ENCODE measurements at places on chromosomes 3 and 15. TPM values are rescaled to one million over a fixed set of nuclear protein-coding genes. Genes with fewer than 3 reads are reported as not detected.

Gene C3orf33
- total RNA-seq, result 6.4 TPM

- no peaks in the 10 kb centered on the region for H3K27me3 ChIP-seq
- H3K4me1 ChIP-seq, result peaks cover 10% of the 10 kb centered on the region
- DNase-seq, result peak; percentile 25
- H3K4me3 ChIP-seq, result no peak overlapping the region
- peak overlapping the region; percentile 40 for H3K27ac ChIP-seq
Measured at GRCh38 chr15:83512459-83512858, 65.3 kb downstream of the SH3GL3 start.

Gene GOLGA8J
- total RNA-seq, result 0.40 TPM

DNA sequence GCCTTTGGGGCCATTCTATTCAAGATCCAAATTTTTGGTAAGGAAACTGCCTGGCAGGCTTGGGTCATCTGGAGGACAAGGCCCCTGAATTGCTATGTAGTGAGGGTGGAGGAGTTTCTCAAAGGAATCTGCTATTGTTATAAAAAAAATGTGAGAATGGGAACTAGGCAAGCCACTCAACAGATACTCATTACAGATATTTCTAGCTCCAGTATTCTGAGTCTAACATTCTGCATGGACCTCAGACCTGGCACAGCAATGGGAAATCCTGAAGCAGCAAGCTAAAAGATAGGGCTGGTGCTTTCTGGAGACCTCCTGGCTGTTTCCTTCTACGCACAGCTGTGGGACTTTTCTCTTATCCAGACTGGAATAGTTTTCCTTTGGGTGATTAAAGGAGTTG is 430.7 kb upstream of the RBMS3 start:
- no peaks in the 10 kb centered on the region for H3K36me3 ChIP-seq
- DNase-seq, result no peak
- no peak overlapping the region for H3K4me3 ChIP-seq
- H3K27me3 ChIP-seq, result no peaks in the 10 kb centered on the region
- peaks cover 2% of the 10 kb centered on the region for H3K4me1 ChIP-seq

GRCh38 chr3:101066711-101067129 is 73.5 kb upstream of the ABI3BP start:
- no peaks in the 10 kb centered on the region for H3K27me3 ChIP-seq
- no peak overlapping the region for H3K27ac ChIP-seq
- no peak overlapping the region for H3K4me3 ChIP-seq
- H3K36me3 ChIP-seq, result no peaks in the 10 kb centered on the region
- H3K4me1 ChIP-seq, result no peaks in the 10 kb centered on the region

- H3K27me3 ChIP-seq, result no peaks in the 10 kb centered on the region
- no peak for DNase-seq
Measured at GRCh38 chr3:73535931-73536330, 88.8 kb downstream of the PDZRN3 start.

DNA sequence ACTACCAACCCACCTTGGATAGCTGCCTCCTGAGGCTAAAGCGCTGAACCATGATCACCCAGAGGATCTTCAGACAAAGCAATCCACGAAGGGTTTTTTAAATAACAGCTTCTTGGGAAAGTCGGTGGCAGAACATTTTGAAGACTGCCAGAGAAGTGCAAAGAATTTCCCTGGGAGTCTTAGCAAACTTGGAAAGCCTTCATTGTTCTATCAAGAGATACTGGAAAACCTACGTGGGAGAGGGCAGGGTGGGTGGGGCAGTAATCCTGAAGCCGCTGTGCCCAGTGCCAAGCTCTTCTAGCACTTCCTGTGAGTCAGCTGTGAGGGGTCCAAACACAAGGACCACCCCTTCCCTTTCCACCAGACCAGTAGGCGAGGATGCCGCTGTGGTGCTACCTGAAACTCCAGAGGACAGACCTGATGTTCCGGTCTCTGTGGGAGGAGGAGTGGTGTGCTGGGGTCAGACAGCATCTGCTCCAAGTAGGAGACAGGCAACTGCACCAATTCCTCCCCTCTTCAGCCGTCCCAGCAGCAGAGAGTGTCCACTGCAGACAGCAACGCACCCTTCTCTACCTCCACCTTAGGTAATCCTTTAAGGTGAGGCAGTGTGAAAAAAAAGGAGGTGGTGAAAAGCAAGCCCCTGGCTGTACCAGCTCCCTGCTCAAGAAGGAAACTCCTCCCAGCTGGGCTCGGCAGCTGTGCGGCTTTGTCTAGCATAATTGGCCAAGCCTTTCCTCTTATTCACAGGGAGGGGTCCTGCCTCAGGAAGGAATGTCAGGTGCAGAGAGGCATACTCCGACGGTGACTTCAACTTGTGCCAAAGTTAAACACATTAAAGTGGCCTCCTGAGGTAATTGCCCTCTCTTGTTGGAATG is 99.0 kb downstream of the TMCC1 start:
- no peak overlapping the region for H3K4me3 ChIP-seq
- H3K27me3 ChIP-seq, result no peaks in the 10 kb centered on the region
- peaks cover 10% of the 10 kb centered on the region for H3K4me1 ChIP-seq
- peaks cover 2% of the 10 kb centered on the region for H3K36me3 ChIP-seq
- DNase-seq, result peak; percentile 53
- peak overlapping the region; percentile 29 for H3K27ac ChIP-seq

- H3K27ac ChIP-seq, result no peak overlapping the region
- no peak for DNase-seq
- no peaks in the 10 kb centered on the region for H3K27me3 ChIP-seq
- H3K4me3 ChIP-seq, result no peak overlapping the region
- H3K36me3 ChIP-seq, result no peaks in the 10 kb centered on the region
- no peaks in the 10 kb centered on the region for H3K4me1 ChIP-seq
Measured at GRCh38 chr15:85440451-85440850, 60.0 kb downstream of the AKAP13 start.

Gene C3orf49
- total RNA-seq, result not detected

- no peaks in the 10 kb centered on the region for H3K36me3 ChIP-seq
- H3K27ac ChIP-seq, result no peak overlapping the region
- no peak overlapping the region for H3K4me3 ChIP-seq
- no peak for DNase-seq
Measured at GRCh38 chr15:68433551-68433950, 1.6 kb upstream of the ITGA11 start.

DNA sequence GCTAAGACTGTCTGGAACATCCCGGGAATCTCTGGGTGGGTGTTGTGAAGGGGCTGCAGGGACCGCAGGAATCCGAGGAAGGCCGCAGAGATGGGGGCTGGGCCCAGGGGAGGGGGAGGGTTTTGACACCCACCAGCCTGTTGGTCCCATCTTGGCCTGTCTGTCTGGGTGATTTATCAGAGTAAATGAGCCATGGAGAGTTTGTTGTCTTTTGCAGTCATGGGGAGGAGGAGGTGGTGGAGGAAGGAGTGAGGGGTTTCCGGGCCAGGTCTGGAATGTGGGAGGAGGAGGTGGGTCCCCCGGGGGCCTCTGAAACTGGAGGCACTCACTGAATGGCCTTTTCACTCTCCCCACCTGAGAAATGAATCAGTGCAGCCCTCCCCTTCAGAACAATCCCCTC is 11.5 kb downstream of the SEMA3F start:
- H3K4me3 ChIP-seq, result no peak overlapping the region
- no peaks in the 10 kb centered on the region for H3K27me3 ChIP-seq
- H3K4me1 ChIP-seq, result peaks cover 77% of the 10 kb centered on the region
- peak overlapping the region; percentile 79 for H3K27ac ChIP-seq

DNA sequence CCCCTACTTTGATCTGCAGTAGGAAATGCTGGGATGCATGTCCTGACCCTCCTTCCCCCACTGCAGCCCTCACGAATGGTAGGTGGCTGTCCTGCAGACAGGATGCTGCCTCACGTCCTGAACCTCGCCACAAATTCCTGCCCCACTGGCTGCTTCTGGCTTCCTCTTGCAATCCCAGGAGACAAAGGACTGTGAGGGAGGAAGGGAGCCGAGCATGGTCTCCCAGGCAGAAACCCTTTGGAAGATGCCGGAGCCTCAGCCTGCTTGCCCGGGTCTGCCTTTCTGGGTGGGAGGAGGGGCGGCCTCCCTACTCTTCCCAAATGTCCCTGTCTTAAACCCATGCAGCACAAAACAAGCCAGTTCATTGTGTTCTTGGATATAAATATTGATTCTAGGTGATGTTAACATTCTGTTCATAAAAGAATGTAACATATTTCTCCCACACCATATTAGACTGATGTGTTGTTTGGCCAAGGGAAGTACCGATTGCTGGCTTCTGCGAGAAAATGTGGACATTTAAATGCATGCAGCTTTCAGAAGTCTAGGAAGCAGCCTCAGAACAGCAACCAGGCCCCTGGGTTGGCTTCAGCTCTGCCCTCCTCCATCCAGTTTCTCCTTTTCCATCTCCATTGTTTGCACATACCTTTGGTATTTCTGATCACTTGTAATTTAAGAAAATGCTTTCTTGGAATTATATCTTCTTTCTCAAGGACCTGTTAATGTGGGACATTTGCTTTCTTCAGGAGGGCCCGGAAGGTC is 75.3 kb downstream of the HMG20A start:
- no peaks in the 10 kb centered on the region for H3K27me3 ChIP-seq
- H3K4me1 ChIP-seq, result peaks cover 37% of the 10 kb centered on the region
- H3K36me3 ChIP-seq, result peaks cover 3% of the 10 kb centered on the region
- H3K4me3 ChIP-seq, result no peak overlapping the region
- no peak for DNase-seq

DNA sequence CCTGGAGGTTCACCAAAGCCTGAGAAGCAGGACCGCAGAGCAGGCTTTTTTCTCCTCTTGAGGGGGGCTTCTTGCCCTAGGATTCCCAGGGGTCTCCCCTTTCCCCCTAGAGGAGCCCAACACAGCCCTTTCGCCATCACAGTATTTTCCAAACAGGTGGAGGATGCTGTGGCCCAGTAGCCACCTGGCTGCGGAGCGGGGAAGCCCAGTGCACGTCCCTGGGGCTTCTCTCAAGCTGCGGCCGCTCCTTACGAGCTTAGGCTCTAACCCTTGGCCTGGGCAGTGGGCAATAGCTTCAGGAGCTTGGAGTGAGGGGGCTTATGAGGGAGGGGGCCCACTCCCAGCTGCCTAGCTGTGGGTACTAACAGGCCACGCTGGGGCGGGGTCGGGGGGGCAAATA is 11.6 kb upstream of the DLL4 start:
- no peaks in the 10 kb centered on the region for H3K36me3 ChIP-seq

Gene GALK2
- 44.5 TPM for total RNA-seq

- no peaks in the 10 kb centered on the region for H3K4me1 ChIP-seq
- H3K27ac ChIP-seq, result no peak overlapping the region
- no peak for DNase-seq
- H3K36me3 ChIP-seq, result no peaks in the 10 kb centered on the region
Measured at GRCh38 chr3:61172684-61173083, 78.6 kb downstream of the FHIT start.

GRCh38 chr3:98812851-98813374 is 49.8 kb downstream of the ST3GAL6 start:
- H3K36me3 ChIP-seq, result peaks cover 7% of the 10 kb centered on the region
- no peak overlapping the region for H3K27ac ChIP-seq
- H3K4me1 ChIP-seq, result no peaks in the 10 kb centered on the region
- no peak for DNase-seq
- no peaks in the 10 kb centered on the region for H3K27me3 ChIP-seq

Gene EIF3J
- 46.4 TPM for total RNA-seq

DNA sequence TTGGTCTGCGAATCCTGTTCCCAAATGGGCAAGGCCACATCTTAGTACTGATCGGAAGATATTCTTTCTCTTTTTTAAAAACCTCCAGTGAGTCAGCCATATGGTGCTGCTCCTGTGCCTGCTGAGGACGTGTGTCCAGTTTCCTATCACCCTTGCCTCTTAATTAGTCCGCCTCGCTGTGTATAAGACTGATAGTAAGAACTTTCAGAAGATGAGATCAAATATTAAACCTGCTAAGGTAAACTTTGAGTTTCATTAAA is 612 bp downstream of the UBA5 start:
- no peaks in the 10 kb centered on the region for H3K27me3 ChIP-seq
- DNase-seq, result no peak
- no peaks in the 10 kb centered on the region for H3K4me1 ChIP-seq
- H3K36me3 ChIP-seq, result no peaks in the 10 kb centered on the region

GRCh38 chr15:48560321-48561051 is 85.0 kb downstream of the FBN1 start:
- no peaks in the 10 kb centered on the region for H3K36me3 ChIP-seq
- H3K27me3 ChIP-seq, result no peaks in the 10 kb centered on the region
- no peaks in the 10 kb centered on the region for H3K4me1 ChIP-seq
- no peak overlapping the region for H3K27ac ChIP-seq
- no peak overlapping the region for H3K4me3 ChIP-seq

- H3K27ac ChIP-seq, result no peak overlapping the region
- H3K4me1 ChIP-seq, result no peaks in the 10 kb centered on the region
- DNase-seq, result no peak
- H3K36me3 ChIP-seq, result no peaks in the 10 kb centered on the region
- no peak overlapping the region for H3K4me3 ChIP-seq
Measured at GRCh38 chr3:62948921-62949320, 73.7 kb upstream of the CADPS start.

Gene LYSMD2
- 23.8 TPM for total RNA-seq
